ENCODE measurements at places on chromosomes 7 and 10. TPM values are rescaled to one million over a fixed set of nuclear protein-coding genes. Genes with fewer than 3 reads are reported as not detected.

DNA sequence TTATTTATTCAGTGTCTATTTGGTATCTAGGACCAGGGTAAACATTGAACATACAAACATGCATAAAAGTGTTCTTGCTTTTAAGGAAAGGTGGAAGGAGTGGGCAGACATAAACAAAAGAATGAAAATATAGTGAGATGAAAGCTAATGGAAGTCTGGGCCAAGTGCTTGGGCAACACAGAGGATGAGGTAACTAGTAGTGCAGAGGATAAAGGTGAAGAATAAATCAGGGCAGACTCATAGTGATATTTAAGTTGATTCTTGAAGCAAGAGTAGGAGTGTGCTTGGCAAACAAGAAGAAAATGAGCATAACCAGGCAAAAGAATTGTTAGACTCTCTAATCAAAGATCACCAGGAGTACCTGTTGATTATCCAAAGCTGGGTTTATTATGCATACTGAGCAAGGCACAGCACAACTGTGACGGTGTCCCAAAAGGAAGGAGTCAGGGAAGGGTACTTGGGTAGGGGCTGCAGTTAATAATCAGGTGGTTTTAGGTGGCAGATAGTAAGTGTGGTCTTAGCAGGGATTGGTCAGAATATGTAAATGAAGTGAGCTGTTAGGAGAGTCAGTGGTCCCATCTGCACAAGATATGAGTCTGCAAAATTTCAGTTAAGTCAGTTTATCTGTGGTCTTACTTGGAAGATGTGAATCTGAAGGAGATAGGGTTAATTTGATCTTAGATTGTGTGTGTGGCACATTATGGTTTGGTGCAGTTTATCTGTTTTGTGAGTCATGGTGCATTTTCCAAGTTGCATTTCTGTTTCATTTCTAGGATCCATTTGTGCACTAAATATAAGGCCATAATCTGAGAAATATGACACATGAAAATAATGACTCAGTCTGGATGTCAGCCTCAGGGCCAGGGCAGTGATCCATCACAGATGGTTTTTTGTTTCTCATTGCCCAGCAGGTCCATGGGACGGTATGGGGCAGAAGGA, 30.6 kb upstream of the TAX1BP1 start:
- no peak for DNase-seq

- DNase-seq, result no peak
Measured at GRCh38 chr7:1408466-1408865, 50.8 kb downstream of the MICALL2 start.

GRCh38 chr7:112799448-112800120, 9.4 kb upstream of the TMEM168 start:
- no peak for DNase-seq

DNA sequence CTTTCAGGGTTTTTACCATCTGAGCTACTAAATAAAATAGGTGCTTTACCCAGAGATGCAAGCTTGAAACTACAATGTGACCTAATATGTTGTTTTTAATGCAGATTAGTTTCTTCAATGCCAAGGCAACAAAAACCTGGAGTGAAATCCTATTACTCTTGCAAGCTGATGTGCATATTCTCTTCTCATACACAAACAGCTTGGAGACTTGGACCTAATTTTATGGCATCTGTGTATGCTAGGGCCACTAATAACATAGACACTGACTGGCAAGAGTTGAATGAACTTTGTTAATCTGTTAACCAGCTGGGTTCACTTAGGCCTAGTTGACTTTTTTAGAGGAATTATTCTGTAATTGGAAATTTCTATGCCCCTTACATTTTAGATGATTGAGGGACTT, 23.4 kb upstream of the SMIM30 start:
- DNase-seq, result no peak

The DOCK4 gene
- total RNA-seq, result 54.9 TPM

The SORBS1 gene
- 440 TPM for total RNA-seq

- DNase-seq, result peak; percentile 17
Measured at GRCh38 chr10:86267286-86268195, 99.1 kb downstream of the GRID1 start.

- DNase-seq, result no peak
Measured at GRCh38 chr7:149800169-149800555, 26.8 kb upstream of the ZNF467 start.

GRCh38 chr10:29841724-29842649, 207.2 kb upstream of the SVIL start:
- DNase-seq, result peak; percentile 54

The POLR2J2 gene
- total RNA-seq, result not detected

DNA sequence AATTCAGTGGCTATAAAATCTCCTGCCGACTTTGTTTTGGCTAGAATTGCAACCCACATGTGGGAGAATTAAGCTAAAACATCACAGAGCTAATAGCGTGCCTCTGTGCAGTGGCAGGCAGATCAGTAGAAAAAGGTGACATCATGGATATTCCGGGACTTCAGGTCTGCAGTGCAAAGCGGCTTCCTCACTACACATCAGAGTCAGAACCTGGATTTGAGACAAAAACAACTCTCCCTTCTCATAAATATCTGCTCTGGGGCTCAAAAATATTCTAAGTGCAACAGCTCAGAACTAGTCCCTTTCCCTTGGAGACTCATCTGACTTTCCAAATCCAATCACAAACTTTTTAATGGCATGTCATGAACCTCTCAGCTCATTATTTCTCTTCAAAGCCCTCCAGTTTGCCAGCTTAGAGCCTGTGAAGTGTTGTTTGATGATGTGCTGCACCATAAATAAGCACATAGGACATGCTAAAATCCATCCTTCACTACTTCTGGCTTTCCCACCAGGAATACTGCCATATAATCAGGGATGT, 337.1 kb downstream of the RNLS start:
- peak; percentile 58 for DNase-seq

DNA sequence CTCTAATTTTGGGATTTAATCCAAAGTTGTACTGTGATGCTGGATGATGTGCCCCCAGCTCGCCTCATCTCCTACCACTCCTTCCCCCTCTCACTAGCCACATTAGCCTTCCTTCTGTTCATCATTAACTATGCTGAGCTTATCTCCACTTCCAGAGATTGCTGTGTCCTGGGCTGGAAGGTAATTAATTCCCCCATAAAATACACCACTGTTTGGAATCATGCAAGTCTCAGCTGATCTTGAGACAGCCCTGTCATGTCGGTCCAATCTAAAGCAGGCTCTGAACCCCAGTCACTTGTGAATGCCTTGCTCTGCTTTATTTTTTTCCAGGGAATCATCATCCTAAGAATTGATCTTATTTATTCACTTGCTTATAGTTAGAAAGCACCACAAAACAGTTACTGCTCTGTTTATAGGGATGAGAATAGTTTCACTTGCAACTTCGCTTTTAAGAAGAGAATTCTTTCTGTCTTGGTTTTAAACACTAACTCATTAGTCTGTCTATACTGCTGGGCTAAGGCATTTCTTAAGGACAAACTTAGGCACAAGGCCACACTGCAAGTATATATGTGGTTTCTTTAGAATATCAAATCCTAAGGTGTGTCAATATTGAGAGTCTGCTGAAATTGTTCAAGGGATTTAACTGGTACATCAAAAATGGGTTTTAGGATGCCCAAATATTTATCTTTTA, 341.1 kb upstream of the SEMA3A start:
- DNase-seq, result no peak

The ITIH2 gene
- total RNA-seq, result 3.3 TPM

GRCh38 chr10:119254335-119254734, 47.0 kb downstream of the GRK5 start:
- DNase-seq, result no peak

The JAKMIP3 gene
- 0.45 TPM for total RNA-seq

GRCh38 chr7:3162289-3162688, 118.6 kb upstream of the CARD11 start:
- DNase-seq, result no peak

The PARG gene
- 20.0 TPM for total RNA-seq

DNA sequence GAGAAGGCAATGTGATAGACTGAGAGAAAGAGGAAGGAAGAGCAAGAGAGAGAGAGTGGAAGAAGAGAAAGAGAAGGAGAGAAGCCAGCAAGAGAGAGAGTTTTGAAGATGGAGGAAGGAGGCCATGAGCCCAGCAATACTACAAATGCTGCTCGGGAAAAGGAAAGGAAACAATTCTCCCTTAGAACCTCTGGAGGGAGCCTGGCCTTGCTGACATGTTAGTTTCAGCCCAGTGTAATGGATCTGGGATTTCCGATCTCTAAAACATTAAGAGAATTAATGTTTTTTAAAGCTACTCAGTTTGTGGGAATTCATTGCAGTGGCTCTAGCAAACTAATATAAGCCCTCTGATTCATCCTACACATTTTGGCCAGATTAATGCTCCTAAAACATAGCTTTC, 206.8 kb upstream of the MTPN start:
- DNase-seq, result no peak

The MRC1 gene
- total RNA-seq, result 4.9 TPM

GRCh38 chr7:16026253-16027020, 340.0 kb upstream of the MEOX2 start:
- no peak for DNase-seq

Data from stomach (tissue), 19 donors.